ENCODE measurements at places on chromosomes 2 and 18.

- DNase-seq = no peak
These were observed 193.0 kb upstream of the COPS8 start for GRCh38 chr2:236892721-236893120.

DNA sequence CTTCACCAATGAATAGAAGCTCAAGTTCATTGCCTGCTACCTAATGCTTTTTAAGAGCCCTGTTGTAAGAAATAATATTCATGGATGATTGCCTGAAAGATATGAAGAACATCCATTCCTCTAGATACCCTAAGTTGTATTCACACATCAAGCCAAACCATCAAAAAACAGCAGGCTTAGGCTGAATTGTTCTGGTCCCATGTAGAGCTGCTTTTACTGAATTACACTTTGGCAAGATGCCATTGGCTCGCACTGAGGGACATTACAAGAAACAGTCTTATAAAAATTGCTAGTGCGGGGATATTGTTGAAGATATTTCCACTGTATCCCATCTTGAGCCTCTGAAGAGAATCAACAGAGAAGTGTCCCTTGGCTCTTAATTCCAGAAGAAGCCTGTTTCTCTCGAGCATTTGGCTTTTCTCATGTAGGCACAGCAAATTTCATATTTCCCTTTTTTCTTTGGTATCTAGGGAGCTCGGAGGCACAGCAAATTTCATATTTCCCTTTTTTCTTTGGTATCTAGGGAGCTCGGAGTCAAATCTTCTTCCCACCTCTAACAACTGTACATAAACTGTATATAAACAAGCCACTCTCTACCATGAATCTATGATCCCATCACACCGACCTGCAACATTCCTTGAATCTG lies 107.5 kb downstream of the COLEC12 start:
- no peak for DNase-seq

GRCh38 chr18:28714498-28714897 lies 537.6 kb upstream of the CDH2 start:
- DNase-seq = no peak

DNA sequence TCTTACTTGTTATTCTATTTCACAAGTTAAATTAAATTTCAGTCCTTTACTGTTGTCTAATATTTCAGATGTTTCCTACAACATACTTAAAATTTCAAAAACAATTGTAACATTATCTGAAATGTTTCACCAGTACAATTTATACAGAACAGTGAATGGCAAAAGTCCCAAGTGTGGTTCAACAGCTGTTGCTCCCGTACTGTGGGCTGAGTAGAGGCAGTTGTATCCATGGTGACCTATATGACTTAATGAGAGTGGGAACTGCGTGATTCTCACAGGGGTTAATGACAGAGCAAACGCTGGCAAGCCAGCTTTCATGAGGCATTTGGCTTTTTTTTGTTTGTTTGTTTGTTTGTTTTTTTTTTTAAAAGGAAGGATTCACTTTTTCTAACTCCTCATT lies 5.3 kb upstream of the PLCL1 start:
- DNase-seq = no peak

GRCh38 chr2:170498619-170499018 lies 216.5 kb upstream of the SP5 start:
- DNase-seq = no peak

- DNase-seq = peak; percentile 90
These were observed 201.0 kb downstream of the SMAD7 start for GRCh38 chr18:48749768-48750167.

GRCh38 chr2:237118561-237119155 lies 33.0 kb downstream of the COPS8 start:
- no peak for DNase-seq

DNA sequence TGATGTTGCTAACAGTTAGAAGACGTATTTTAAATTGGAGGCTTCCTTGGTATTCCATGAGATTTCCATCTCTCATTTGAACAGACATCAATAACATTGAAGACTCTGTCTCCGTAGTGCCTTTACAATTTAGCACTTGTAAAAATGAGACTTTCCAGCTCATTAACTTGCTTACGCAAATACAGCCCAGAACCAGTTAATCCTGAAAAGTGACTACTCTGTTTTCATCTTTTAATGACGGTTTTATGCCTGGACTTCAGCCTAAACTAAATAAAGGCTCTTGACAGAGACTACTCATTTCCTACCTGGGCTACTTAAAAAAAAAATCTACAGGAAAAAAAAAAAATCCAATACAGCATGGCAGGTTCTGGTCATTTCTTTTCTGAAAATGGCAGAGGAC lies 148.6 kb downstream of the LRATD1 start:
- no peak for DNase-seq

GRCh38 chr2:230881840-230882239 lies 17.1 kb downstream of the ITM2C start:
- peak; percentile 3 for DNase-seq

GRCh38 chr18:3901811-3902210 lies 451.8 kb downstream of the TGIF1 start:
- DNase-seq = no peak

GRCh38 chr2:222049946-222050345 lies 248.9 kb downstream of the PAX3 start:
- DNase-seq = no peak

- DNase-seq = no peak
These were observed 879.0 kb downstream of the DSC3 start for GRCh38 chr18:30163573-30163972.

DNA sequence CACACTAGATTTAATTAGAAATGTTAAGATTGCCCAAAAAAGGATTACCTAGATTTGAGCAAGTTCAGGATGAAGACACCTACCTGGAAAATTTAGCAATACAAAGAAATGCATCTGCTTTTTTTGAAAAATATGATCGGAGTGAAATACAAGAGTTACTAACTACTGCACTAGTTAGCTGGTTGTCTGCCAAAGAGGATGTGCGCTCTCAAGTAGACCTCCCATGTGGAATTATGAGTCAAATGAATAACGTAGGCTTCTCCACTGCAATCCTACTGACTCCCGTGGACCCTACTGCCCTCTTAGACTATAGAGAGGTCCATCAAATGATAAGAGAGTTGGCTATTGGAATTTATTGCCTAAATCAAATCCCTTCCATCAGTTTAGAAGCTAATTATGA lies 2.0 kb downstream of the ANKAR start:
- DNase-seq = no peak

DNA sequence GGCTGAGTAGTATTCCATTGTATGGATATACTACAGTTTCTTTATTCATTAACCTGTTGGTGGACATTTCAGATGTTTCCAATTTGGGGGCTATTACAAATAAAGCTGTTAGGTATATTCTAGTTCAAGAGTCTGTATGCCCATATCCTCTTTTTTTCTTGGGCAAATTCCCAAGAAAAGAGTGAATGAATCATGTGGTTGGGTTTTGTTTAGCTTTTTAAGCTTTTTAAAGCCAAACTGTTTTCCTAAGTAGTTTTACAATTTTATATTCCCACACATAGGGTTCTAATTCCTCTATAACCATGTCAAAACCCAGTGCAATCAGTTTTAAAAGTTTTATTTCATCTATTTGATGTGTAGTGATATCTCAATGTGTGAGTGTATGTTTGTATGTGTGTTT lies 44.9 kb upstream of the BAZ2B start:
- DNase-seq = no peak

Measured in tibial artery (tissue), 4 donors.